ENCODE measurements at places on chromosomes 1 and 21.
A peak's percentile ranks its signal among the peaks of the same experiment; 100 is the strongest.

GRCh38 chr21:26112127-26112742, 58.3 kb downstream of the APP start:
- H3K4me1 ChIP-seq: peaks cover under 1% of the 10 kb centered on the region
- no peak overlapping the region for H3K27ac ChIP-seq
- DNase-seq: no peak
- H3K27me3 ChIP-seq: no peaks in the 10 kb centered on the region
- H3K4me3 ChIP-seq: no peak overlapping the region

GRCh38 chr21:34693192-34693810, 24.5 kb downstream of the CLIC6 start:
- H3K27me3 ChIP-seq: peaks cover 13% of the 10 kb centered on the region
- H3K4me3 ChIP-seq: no peak overlapping the region
- no peak for DNase-seq
- no peak overlapping the region for H3K27ac ChIP-seq
- no peaks in the 10 kb centered on the region for H3K36me3 ChIP-seq
- H3K4me1 ChIP-seq: no peaks in the 10 kb centered on the region

DNA sequence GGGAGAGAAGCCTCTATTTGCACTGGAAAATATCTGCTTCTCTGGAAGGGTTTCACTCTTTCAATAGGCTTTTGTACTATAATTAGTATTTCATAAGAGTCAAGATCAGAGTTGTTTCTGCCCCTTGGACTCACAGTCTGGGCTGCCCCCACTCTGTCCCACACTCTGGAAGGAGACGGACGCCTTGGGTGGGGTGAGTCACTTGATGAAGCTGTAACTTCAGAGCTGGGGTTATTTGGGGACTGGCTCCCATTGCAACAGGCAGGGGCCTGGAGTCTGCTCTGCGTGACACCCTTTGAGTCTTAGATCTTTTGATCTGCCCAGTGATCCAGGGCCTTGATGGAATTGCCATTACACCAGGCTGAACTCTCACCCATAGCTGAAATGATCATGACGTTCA, 4.0 kb upstream of the KCNA10 start:
- H3K36me3 ChIP-seq: no peaks in the 10 kb centered on the region
- no peak overlapping the region for H3K27ac ChIP-seq
- peaks cover 29% of the 10 kb centered on the region for H3K27me3 ChIP-seq
- H3K4me1 ChIP-seq: peaks cover 5% of the 10 kb centered on the region
- DNase-seq: no peak
- no peak overlapping the region for H3K4me3 ChIP-seq

DNA sequence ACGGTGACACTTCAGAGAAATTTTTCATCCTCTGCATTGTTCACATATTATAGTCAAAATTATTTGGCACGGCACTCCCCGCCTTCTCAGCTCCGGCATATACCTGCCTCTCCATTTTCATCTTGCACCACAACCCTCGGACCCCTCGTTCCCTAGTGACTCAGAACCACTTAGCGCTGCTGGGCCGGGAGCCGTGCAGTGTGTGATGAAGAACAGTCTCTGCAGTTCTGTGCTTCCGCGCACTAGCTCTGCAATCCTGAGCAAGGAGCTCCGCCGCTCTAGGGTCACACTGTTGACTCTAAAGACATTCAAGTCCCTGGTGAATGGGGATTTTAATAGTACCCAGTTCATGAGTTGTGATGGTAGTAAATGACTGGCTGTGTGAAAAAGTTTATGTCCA, 221.2 kb downstream of the SLC35F3 start:
- no peaks in the 10 kb centered on the region for H3K36me3 ChIP-seq
- H3K27me3 ChIP-seq: peaks cover 23% of the 10 kb centered on the region
- no peak for DNase-seq
- H3K27ac ChIP-seq: no peak overlapping the region

DNA sequence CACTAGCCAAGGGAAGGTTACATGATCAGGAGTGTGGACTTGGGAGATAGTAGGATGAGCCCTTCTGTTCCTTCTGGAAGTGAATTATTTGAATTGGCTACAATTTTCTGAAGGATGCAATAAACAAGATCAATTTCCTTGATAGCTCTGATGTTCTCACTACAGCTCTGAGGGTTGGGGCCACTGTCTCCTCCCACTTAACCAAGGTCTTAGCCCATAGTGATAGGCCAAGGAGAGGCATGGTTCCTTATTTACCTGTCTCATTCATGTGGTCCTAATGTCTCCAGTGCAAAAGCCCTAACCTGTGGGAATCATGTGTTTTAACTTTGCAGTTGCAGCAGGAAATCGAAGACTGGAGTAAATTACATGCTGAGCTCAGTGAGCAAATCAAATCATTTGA, 34.8 kb downstream of the MIA3 start:
- peaks cover 33% of the 10 kb centered on the region for H3K4me1 ChIP-seq
- no peak for DNase-seq
- H3K27me3 ChIP-seq: no peaks in the 10 kb centered on the region
- peaks cover 78% of the 10 kb centered on the region for H3K36me3 ChIP-seq
- H3K4me3 ChIP-seq: no peak overlapping the region
- H3K27ac ChIP-seq: peak overlapping the region; percentile 41

DNA sequence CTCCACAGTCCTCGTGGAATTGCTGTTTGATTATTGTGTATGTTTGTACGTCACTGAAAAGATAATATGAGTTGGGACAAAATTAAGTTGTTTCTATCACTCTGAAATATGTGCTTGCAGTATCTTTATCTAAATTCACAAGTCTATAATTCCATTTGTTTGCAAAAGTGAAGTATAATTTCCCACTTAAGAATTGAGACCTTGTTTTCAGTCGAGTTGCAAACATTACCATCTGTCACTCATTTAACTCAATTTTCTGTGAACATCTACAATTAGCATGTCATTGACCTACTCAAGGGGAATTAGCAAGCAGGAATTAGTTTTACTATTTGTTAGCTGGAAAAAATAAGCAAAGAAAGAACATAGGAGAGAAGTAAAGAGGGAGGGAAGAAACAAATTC, 195.8 kb downstream of the TPR start:
- DNase-seq: no peak
- no peak overlapping the region for H3K4me3 ChIP-seq
- H3K4me1 ChIP-seq: peaks cover 8% of the 10 kb centered on the region
- H3K27ac ChIP-seq: no peak overlapping the region
- H3K36me3 ChIP-seq: no peaks in the 10 kb centered on the region

DNA sequence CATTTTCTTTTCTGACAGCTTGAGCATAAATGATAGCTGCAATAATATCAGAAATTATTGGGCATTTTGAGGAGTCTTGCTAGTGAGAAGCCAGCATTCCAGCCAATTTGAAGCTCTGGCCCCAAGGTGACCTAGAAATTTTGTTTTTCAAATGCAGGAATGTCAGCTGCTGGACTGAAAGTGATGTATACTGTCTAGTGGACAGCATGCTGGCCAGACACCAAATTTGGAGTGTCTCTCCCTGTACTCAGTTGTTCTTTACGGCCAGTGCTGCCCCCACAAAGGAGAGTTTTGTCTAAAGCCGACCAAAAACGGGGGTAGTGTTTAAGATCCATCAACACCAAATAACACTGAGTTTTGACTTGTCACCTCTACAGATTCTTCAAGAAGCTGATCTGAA, 5.2 kb downstream of the RGS7 start:
- no peak overlapping the region for H3K27ac ChIP-seq
- DNase-seq: no peak
- H3K27me3 ChIP-seq: peaks cover 24% of the 10 kb centered on the region
- peaks cover 7% of the 10 kb centered on the region for H3K4me1 ChIP-seq

- no peaks in the 10 kb centered on the region for H3K27me3 ChIP-seq
- H3K4me1 ChIP-seq: peaks cover 42% of the 10 kb centered on the region
- DNase-seq: no peak
- H3K4me3 ChIP-seq: peak overlapping the region; percentile 62
These were observed 2.7 kb downstream of the SCYL3 start for GRCh38 chr1:169890761-169891538.

DNA sequence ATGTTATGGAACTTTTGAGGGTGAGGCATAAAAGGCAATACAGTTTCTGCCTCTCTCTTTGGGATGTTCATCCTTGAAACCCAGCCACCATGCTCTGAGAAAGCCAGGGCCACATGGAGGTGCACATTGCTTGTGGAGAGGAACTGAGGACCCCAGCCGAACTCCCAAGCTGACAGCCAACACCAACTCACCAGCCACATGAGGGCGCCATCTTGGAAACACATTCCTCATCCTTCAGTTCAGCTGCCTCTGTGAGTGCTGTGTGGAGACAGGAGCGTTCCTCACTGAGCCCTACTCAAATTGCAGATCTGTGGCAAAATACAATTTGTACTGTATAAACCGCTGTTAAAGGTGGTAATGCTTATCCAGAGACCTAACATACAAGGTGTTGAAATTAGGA, 137.5 kb downstream of the GABPA start:
- H3K4me3 ChIP-seq: no peak overlapping the region
- no peak overlapping the region for H3K27ac ChIP-seq
- no peak for DNase-seq
- no peaks in the 10 kb centered on the region for H3K36me3 ChIP-seq
- H3K4me1 ChIP-seq: no peaks in the 10 kb centered on the region

DNA sequence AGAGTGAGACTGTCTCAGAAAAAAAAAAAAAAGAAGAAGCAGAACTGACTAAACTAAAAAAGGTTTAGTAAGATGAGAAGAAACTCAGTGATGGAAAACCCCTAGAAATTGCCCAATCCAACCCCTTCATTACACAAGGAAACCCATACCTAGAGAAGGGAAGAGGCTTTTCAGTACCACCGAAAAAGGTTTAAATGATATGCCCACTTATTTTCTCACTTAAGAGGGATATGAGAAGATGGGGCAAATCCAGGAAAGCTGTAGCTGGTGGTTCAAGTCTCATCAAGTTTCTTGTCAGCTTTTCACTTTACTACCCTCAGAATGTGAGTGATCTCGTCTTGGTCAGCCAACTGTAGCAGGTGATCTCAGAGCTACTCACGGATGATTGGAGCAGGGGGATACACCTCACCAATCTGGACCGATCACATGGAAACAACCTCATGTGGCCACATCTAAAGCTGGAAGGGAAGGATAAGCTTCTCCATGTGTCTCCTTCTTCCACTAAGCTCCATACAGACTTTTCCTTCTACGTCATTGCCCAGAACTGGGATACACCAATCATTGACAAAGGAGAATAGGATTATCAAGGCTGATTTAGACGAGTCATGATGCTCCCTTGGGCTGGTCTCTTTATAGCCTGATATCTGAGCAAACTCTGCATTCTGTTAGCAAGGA, 126.7 kb upstream of the POU3F1 start:
- peaks cover 37% of the 10 kb centered on the region for H3K4me1 ChIP-seq
- no peaks in the 10 kb centered on the region for H3K36me3 ChIP-seq
- DNase-seq: no peak

- H3K4me1 ChIP-seq: peaks cover 22% of the 10 kb centered on the region
- H3K27me3 ChIP-seq: peaks cover 2% of the 10 kb centered on the region
- no peak overlapping the region for H3K27ac ChIP-seq
- H3K4me3 ChIP-seq: no peak overlapping the region
These were observed 539 bp downstream of the ANP32E start for GRCh38 chr1:150235294-150235851.

- peaks cover 74% of the 10 kb centered on the region for H3K36me3 ChIP-seq
- H3K27me3 ChIP-seq: no peaks in the 10 kb centered on the region
- no peak for DNase-seq
- no peaks in the 10 kb centered on the region for H3K4me1 ChIP-seq
- H3K4me3 ChIP-seq: no peak overlapping the region
- H3K27ac ChIP-seq: no peak overlapping the region
These were observed 45.9 kb downstream of the CBS start for GRCh38 chr21:43029785-43030184.

DNA sequence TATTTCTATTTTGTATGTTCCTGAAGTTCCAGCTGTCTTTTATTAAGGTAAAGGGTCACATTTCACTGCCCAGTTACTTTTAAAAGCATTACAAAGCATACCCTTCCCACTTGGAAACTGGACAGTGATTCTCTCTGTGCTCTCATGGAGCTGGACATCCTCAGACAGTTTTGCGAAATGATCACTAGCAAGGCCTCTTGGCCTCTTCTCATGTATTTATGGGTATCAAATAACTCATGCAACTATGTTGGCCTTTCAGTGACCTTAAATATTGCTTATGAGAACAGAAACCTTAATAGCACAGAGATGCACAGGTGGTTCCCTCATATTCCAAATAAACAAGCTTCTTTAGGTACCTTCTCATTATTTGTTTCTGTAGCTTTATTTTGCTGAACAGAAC, 7.9 kb upstream of the AMPD1 start:
- H3K4me1 ChIP-seq: peaks cover 4% of the 10 kb centered on the region
- peaks cover 3% of the 10 kb centered on the region for H3K27me3 ChIP-seq
- no peak for DNase-seq
- peaks cover 31% of the 10 kb centered on the region for H3K36me3 ChIP-seq
- H3K27ac ChIP-seq: no peak overlapping the region

- H3K4me3 ChIP-seq: no peak overlapping the region
- H3K27ac ChIP-seq: no peak overlapping the region
- no peak for DNase-seq
- H3K27me3 ChIP-seq: peaks cover 11% of the 10 kb centered on the region
- peaks cover 3% of the 10 kb centered on the region for H3K36me3 ChIP-seq
These were observed 47.7 kb downstream of the MEF2D start for GRCh38 chr1:156452907-156453306.

DNA sequence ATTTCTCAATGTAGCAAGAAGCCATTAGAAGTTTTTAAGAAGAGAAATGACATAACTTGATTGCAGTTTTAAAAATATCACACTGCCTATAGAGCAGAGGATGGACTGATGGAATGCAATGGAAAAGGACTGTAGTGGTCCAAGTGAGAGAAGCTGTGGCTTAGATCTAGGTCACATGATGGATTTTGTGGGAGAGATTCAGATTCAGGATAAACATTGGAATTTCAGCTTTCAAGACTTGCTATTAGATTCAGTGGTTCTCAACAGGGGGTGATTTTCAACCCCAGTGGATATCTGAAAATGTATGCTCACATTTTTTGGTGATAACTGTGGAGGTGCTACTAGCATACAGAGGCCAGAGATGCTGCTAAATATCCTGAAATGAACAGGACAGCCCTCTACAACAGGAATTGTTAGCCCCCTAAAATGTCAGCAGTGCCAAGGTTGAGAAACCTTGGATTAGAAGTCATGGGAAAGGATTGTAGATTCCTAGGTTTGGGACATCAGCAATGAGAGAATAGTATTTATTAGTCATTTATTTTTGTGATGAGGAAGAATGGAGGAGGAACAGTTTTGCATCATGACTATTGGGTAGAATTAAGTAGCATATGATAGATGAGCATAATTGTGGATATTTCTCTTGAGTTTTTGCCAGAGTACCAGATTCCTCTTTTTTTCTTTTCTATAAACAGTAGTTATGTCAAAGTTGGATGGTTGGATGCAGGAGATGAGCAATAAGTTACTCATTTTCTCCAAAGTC, 30.1 kb upstream of the KCNK2 start:
- H3K27me3 ChIP-seq: no peaks in the 10 kb centered on the region
- H3K4me3 ChIP-seq: no peak overlapping the region
- no peaks in the 10 kb centered on the region for H3K4me1 ChIP-seq
- H3K27ac ChIP-seq: no peak overlapping the region

- peaks cover 25% of the 10 kb centered on the region for H3K36me3 ChIP-seq
- H3K4me3 ChIP-seq: peak overlapping the region; percentile 42
- no peak overlapping the region for H3K27ac ChIP-seq
These were observed 24.9 kb downstream of the MAP3K7CL start for GRCh38 chr21:29155118-29155932.

DNA sequence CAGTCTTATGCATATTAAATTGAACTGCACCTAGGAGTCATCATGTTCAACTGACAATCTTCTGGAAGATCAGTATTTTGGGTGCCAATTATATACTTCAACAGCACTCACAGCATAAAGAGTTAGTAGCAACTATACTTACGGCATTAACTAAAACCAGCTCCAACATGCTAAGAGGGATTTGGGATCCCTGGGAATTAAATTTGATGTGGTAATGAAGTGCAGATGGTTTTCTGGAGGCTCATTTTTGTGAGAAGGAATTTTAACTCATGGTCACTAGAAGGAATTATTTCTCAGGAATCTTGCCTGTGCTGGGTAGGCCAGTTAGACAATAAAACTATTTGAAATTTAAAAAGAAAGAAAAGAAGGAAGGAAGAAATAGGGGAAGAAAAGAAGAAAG, 18.3 kb downstream of the IFI44 start:
- no peak overlapping the region for H3K27ac ChIP-seq
- no peaks in the 10 kb centered on the region for H3K27me3 ChIP-seq
- no peak for DNase-seq
- no peak overlapping the region for H3K4me3 ChIP-seq
